ENCODE measurements at places on chromosomes 6 and 20.

DNA sequence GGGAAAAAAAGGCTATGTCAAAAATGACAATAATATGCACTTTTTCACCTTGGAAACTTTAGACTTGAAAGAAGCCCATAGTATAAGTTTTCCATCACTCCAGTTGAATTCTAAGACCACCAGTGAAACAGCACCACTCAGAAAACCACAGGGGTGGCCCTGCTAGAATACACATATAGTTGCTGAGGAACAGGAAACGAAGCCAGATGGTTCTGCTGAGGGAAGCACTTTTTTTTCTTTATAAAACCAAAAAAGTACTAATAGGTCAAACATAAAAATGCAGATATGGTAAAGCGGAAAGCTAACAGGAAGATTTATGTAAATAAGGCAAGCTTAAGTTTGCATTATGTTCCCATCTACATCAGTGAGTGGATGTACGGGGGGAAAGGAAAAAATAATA lies 303.9 kb downstream of the FOXC1 start:
- no peak for DNase-seq

DNA sequence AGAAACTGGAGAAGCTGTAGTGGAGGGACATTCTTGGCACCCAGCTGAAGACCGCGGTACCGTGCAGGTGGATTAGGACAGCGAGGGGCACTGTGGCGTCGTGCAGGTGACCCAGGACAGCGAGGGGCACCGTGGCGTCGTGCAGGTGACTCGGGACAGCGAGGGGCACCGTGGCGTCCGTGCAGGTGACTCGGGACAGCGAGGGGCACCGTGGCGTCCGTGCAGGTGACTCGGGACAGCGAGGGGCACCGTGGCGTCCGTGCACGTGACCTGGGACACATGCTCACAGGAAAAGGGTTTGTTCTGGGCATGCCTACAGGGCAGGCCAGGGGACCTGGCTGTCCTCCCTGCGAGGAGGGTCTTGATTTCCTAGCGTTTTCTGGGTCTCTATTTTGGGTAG lies 29.2 kb upstream of the SMOC2 start:
- no peak for DNase-seq

GRCh38 chr6:8794420-8794819 lies 359.1 kb upstream of the SLC35B3 start:
- DNase-seq = no peak

DNA sequence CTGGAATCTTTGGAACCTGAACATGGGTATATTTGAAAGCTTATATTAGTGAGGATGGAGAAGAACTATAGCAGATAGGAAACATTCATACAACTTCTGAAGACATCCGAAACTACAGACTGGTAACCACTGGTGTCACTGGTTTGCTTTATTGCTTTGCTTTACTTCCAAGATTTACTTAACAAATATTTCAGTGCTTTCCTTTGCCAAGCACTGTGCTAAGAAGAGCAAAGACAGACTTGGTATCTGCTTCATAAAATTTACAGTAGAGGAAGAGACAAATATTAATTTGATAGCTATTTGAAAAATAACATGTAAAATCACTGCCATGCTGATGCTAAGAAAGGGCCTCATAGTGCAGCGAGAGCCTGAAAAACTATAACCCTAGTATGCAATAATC lies 1.8 kb downstream of the TPD52L1 start:
- peak; percentile 16 for DNase-seq

GRCh38 chr6:71139249-71139648 lies 149.4 kb upstream of the OGFRL1 start:
- DNase-seq = no peak

DNA sequence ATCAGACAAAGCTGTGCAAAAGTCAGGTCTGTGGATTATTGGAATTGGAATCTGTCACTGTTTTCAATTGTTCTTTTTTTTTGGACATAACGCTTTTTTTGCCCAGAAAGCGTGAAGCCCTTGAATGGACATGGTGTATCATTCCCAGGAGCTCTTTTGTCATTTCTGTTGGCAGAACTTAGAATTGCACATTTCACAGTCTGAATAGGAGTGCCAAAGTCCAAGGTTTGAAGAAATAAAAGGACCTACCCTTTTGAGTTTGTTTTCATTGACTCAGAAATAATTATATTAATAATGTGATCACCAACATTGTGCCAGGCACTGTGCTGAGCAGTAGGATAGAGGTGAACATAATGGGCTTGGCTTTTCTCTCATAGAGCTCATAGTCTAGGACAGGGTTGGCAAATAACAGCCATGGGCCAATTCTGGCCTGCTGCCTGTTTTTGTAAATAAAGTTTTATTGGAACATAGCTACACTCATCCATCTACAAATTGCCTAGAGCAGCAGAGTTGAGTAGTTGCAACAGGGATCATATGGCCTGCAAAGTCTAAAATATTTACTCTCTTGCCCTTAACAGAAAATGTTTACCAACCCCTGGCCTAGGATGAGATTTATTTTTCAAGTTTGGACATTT lies 62.6 kb upstream of the ATXN1 start:
- no peak for DNase-seq

DNA sequence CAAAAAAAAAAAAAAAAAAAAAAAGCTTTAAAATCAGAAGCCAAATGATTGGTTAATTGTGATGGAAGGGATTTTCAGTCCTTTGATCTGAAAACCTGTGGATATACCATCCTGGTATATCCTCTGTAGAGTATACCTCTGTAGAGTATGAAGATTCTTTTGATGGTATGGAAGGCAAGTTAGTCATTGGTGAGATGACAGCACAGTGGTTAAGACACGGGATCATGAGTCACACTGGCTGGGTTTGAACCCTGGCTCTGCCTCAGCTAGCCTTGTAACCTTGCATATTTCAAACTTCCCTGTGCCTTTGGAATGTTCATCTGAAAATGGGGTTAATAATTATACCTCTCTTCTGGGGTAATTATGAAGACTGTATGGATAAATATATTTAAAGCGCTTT lies 179.3 kb downstream of the CARMIL1 start:
- no peak for DNase-seq

DNA sequence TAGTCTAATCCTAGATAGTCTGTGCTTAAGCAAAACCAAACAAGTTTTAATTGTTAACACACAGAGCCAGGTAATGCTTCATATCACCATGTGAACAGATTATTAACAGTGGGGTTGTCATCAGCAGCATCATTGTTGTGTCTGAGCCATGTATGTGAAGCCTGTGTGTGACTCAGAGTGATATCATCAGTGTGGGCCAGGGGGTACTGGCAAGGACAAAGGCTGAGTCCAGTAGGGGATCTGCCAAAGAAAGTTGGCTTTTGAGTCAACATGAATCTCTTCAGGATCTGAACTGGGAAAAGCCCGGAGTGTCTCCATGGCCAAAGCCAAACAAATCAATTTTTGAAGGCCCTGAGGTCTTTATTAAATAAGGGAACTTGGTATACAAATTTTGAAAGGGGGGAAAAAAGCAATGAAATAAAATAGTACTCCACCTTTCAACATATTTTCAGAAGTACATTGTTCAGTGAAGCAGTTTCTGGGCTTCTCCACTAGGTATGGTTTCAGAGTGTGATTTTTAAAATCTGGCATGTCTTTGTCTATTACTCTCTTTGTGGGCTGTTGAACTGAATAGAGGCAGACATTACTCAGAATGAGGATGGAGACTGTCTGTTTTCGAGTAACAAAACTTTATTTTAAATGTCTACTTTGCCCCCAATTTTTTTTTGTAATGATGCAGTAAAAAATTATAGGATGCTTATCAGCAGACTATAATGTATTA lies 444.2 kb upstream of the JAG1 start:
- DNase-seq = no peak

Data from G401 (cell line).